ENCODE measurements at places on chromosomes 12 and 14.

DNA sequence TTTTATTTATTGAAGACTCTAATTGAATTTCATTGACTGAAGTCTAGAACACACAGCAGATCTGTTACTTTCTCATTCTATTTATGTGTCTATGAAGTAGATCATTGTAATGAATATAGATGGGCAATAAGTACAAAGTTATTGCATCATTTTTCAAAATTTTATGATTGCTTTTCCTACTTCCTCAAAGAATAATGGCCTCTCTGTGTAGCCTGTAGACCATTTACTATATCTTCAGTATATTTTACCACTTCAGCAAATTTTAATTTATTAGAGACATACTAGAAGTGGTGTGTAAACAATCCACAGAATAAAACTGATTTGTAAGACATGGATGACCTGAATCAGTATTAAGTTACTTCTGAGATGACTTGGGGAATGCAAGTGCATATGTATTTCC is 291.7 kb upstream of the FAR2 start:
- no peak for DNase-seq

GRCh38 chr12:115008929-115009328 is 325.0 kb upstream of the TBX3 start:
- no peak for DNase-seq

GRCh38 chr12:69578283-69578682 is 7.0 kb upstream of the CCT2 start:
- DNase-seq: no peak

GRCh38 chr12:113601656-113602263 is 130.1 kb upstream of the LHX5 start:
- DNase-seq: no peak

- peak; percentile 89 for DNase-seq
These were observed 105.0 kb downstream of the ETNK1 start for GRCh38 chr12:22729957-22730443.

- no peak for DNase-seq
These were observed 49.5 kb upstream of the FOXN3 start for GRCh38 chr14:89466484-89466883.
